Hematopoietic multipotent progenitor cell treated with erythropoietin and hydrocortisone succinate and interleukin-3 and kit ligand, for 6 days (in vitro differentiated cells): ENCODE measurements at places on chromosomes 4 and X.
A peak's percentile ranks its signal among the peaks of the same experiment; 100 is the strongest.

GRCh38 chrX:103275947-103276567 is 493 bp downstream of the TCEAL5 start:
- DNase-seq, result no peak

DNA sequence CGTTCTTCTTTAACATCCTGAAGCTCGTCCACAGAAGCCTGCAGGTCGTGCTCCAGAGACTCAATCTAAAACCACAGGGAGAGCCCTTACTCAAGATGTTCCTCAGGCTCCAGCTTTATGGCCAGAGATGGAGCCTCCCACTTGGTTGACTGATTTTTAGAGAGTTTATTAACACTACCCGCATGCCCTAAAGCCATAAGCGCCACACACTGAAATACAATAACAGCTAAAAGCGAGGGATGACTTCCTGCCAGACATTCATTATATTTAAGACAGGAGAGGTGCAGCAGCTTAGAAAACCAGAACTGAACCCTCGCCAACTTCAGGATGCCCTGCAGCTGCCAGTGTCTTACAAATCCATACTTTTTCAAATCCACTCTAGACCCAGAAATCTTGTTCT is 42.0 kb downstream of the SOD3 start:
- DNase-seq, result no peak

GRCh38 chr4:149164282-149164681 is 651.4 kb downstream of the IQCM start:
- no peak for DNase-seq

DNA sequence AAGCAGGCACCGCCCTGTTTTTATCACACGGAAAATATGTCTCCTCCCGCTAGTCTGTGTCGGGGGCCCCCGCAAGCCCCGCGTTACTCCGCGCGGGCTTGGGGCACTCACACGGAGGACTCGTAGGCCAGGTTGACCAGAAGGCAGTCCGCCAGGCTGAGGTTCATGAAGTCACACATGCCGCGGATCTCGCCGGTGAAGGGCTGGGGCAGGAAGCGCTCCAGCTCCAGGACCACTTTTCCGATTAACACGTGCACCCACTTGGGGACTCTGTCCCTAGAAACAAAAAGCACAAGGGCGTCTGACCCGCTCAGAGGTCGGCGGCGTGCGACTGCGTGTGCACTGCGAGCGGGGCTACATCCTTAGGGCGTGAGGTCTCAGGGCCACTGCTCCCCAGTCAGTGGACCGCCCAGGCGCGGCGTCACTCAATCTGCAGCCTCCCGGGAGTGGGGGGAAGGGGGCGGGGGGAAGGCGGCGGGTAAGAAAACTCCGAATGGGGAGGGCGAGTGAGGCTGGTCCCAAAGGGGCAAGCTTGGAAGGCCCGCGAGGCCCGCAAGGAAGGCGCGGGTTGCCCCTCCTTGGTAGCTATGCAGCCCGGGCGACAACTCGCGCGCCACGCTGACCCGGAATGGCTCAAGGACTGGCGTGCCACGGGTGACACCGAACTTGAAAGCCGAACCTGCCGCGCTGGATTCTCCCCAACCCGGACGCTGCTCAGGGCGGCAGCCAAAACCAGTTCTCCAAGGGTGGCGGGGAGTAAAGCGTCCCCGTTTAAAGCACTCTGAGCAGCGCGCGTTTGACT is 722 bp downstream of the NAAA start:
- peak; percentile 76 for DNase-seq

DNA sequence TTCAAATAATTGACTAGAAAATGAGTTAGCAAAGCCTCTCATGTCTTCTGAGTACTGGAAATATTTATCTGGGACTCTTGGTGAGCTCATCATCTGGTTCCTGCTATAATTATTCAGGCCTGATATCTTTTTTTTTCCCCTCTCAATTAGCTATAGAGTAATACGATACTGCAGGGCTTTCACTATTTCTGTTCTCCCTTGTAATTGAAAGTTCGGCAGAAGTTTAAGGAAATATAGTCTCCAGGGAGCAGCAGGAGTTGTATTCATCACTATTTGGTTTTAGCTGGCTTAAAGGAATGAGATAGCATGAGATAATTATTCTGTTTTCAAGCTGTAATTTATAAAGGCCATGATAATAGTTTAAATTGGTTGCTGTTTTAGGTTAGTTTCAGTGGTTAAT is 378.6 kb upstream of the EPHA5 start:
- DNase-seq, result no peak

- DNase-seq, result no peak
Measured at GRCh38 chr4:8726344-8726851, 133.8 kb downstream of the CPZ start.

DNA sequence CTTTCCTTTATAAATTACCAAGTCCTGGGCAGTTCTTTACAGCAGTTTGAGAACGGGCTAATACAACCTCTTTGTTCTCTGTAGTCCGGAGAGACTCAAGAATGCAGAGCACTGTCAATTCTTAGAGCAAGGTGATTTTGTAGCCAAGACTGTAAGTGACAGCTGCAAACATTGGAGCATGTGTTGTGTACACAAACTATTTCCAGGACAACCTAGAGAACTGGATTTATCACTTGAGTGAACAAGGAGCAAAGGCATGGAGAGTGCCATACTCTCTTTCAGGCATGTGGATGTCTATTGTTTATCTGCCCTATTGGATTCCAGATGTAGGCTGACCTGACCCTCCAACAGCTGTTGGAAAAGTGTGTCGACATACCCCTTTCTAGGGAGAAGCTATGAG is 153.9 kb downstream of the SPANXN3 start:
- no peak for DNase-seq

- no peak for DNase-seq
Measured at GRCh38 chr4:76315267-76315918, 8.9 kb downstream of the STBD1 start.

- no peak for DNase-seq
Measured at GRCh38 chr4:48939785-48940184, 33.2 kb upstream of the OCIAD2 start.

GRCh38 chr4:118746251-118746919 is 61.2 kb downstream of the METTL14 start:
- no peak for DNase-seq

- no peak for DNase-seq
Measured at GRCh38 chr4:78651250-78651860, 99.8 kb downstream of the ANXA3 start.

- DNase-seq, result no peak
Measured at GRCh38 chrX:12421918-12422317, 283.6 kb downstream of the FRMPD4 start.

DNA sequence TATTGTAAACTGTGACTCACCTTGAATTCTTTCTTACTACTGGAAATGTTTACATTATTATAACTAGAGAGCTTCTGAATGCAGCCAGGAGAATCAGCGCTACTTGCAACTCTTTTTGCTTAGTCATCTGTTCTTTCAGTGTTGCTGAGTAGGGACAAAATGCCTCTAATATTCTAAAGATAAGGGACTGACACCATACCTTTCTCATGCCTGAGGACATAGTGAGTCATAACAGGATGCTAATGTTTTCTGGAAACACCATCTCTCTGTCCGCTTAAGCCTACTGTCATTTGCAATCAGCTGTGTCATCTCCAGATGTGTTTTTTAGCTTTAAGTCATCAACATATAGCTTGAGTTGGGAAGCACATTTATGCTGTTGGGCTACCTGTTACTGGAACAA is 108.3 kb downstream of the QRFPR start:
- peak; percentile 14 for DNase-seq

DNA sequence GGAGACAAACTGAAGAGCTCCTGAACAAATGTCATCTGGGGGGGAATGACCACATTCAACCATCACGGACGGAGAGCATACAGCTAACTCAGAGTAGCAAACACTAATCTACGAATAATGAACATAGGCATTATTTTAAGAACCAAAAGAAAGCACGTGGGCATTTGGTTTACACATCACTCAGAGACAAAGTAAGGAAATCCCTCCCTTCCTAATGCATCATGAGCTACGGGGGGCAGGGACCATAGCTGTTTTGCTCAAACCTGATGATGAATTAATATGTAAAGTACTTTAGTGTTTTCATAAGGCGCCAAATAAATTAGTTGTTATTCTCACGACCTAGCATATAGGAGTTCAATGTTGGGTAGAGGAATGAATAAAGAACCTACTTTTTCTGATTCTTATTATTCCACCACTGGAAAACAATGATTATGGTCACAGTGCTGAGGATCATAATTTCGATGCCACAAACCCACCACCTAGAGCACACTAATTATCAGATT is 11.7 kb upstream of the TMEM156 start:
- no peak for DNase-seq

GRCh38 chr4:185592438-185592837 is 57.1 kb upstream of the PDLIM3 start:
- no peak for DNase-seq

GRCh38 chr4:26871611-26872010 is 11.0 kb downstream of the STIM2 start:
- DNase-seq, result no peak

GRCh38 chr4:173337463-173337862 is 3.3 kb upstream of the HMGB2 start:
- no peak for DNase-seq

DNA sequence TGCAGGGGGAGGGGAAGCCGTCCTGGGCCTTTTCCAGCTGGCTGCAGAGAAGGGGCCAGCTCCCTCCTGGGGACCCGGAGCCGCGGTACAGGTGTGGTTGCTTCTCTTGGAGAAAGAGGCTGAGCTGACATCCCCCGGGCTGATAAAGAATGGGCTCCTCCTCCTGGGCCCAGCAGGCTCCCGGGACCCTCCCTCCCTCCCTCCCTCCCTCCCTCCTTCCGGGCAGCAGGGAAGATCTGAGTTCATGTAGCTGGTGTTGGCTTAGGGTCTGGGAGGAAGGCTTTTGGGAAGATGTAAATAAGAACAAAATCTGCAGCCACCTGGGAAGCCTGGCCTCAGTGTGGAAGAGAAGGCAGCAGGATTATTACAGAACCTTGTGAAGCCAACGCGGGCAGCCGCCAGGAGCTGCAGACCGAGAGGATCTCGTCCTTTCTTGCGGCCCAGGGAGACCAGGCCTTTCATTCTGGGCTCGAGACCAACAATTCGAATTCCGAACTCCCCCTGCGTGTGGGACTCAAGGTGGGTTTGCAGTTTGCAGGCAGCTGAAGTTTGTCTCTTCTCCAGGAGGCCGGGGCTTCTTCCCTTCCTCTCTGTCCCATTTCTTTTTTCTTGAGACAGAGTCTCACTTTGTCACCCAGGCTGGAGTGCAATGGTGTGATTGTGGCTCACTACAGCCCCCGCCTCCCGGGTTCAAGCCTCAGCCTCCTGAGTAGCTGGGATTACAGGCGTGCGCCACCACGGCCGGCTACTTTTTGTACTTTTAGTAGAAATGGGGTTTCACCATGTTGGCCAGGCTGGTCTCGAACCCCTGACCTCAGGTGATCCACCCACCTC is at the start of gene PLCXD1:
PLCXD1 (plus strand) TSS at position 216 of the 834 bp plus-strand sequence. CDS start 2,807 bp downstream, outside the sequence.
- DNase-seq, result peak; percentile 81

- peak; percentile 44 for DNase-seq
Measured at GRCh38 chr4:154779362-154779947, 1.6 kb upstream of the RBM46 start.

DNA sequence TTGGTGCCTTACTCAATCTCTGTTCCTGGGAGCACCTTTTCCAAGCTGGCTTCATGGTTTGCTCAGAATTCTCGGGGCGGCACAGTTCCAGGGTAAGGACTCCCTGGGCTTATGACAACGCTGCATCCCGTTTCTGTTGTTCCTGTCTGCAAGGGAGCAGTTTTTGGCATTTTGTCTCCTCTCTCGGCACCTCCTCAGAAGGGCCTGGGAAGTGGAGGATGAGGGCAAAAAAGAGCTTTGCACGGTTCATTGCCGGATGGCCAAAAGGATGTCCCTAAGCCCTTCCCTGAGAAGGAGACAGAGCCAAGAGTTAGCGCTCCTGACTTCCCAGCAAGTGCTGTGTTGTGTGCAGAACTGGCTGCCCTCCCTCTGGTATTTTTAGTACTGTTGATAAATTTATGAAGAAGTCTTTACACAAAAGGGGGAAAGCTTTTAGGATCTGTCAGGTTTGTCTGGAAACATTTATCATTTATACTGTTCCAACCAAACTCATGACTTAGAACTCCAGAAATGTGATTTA is 13.4 kb downstream of the SRD5A3 start:
- no peak for DNase-seq

GRCh38 chr4:80311130-80311529 is 24.4 kb upstream of the CFAP299 start:
- no peak for DNase-seq

GRCh38 chrX:101349193-101349562 is 636 bp upstream of the TIMM8A start:
- peak; percentile 35 for DNase-seq

GRCh38 chrX:31705816-31706215 is 634.0 kb upstream of the FTHL17 start:
- no peak for DNase-seq

- DNase-seq, result peak; percentile 21
Measured at GRCh38 chr4:184348311-184349233, 125.8 kb downstream of the IRF2 start.

- DNase-seq, result peak; percentile 72
Measured at GRCh38 chr4:113837397-113837796, 75.9 kb upstream of the CAMK2D start.

- no peak for DNase-seq
Measured at GRCh38 chrX:42846741-42847140, 68.8 kb upstream of the PPP1R2C start.

DNA sequence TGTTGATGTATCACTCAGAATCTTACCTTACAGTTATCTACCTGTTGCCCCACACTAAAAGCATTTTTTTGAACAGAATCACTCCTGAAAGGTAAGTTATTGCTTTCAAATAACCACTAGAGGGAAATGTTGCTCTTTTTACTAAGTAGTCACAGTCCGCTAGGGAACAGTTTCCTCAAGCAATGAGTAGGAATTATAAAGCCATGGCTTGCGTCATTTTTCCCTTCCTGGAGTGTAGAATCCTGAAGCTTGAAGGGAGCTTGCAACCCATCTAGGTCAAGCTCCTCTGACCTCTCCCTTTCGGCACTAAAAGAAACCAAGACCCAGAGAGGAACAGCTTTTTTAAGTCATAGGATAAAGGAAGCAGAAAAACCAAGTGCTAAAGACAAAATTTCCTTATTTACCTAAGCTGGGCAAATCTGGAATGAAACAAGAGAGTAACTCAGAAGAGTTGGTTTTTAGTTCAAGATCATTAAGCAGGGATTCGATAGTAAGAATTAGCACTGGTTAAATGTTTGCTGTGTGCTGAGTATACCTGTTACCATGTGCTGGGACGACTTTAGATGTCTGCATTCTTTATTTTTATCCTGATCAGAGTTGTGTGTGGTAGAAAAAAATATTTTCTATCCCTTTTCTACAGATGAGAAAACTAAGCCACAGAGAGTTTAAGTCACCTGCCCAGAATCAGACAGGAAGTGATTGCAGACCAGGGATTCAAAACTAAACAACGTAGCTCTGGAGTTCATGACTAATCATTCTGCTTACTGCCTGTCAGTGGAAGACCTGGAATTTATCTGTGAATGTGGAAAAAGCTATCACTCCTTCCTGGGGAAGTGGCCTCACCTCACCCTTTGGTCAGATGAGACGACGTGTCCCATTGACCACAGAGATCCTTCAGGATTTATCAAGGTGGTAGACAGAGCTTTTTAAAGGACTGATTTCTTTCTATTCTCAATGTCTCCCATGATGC is 631.5 kb downstream of the RAB28 start:
- DNase-seq, result peak; percentile 69

- no peak for DNase-seq
Measured at GRCh38 chr4:184420402-184420801, 53.9 kb downstream of the IRF2 start.

- DNase-seq, result peak; percentile 9
Measured at GRCh38 chrX:69424161-69424560, 80.0 kb upstream of the NALF2 start.
